ENCODE measurements at places on chromosomes 12 and 14.

DNA sequence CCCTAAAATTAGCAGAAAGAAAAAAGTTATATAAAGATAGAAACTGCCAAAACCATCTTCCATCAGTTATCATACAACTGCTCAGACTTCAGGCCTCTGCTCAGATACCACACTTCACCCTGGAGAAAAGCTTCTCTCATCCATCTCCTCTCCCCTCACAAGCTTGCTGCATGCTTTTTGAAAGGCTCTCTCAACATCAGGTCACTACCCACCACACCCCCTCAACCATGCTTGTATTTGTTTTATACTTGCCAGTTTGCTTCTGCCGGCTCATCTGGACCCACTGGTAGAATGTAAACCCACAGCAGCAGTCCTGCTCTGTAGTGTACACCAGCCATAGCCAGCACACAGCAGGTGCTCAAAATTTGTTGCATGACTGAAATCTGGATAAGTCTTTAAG, 8.8 kb downstream of the PPP1CC start:
- no peak for DNase-seq

DNA sequence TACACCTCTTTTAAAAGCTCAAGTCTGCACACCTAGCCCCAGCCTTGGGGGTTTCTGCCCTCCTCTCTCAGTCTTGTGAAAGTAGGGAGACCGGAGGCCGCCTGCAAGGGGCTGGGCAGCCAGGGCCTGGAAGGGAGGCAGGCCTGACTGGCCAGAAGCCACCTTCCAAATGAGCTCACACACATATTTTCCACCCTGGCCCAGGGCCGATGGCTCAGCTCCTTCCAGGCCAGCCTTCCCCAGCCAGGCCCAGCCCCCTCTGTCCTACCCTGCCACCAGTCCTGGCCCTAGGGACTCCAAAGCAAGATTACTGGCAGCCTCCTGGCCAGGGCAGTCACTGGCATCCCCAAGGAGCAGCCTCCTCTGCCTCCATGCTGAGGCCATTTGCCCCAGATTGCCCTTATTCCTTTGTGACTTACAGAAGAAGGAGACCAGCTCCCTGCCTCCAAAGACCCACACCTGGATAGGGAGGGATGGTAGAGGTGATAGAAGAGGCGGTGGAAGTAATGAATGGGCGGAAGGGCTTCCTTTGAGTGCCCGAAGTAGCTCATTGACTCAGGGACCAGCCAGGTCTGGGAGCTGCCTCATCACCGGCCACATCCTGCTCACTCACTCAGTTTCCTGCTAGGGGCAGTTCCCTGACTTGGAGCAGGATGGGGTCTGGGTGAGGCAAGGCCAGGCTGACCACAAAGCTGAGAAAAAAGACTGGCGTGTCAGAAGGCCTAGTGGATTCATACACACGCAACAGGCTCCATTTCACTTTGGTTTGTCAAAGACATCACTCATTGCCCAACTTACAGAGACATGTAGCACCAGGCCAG, 14.8 kb downstream of the MMP14 start:
- DNase-seq = no peak

DNA sequence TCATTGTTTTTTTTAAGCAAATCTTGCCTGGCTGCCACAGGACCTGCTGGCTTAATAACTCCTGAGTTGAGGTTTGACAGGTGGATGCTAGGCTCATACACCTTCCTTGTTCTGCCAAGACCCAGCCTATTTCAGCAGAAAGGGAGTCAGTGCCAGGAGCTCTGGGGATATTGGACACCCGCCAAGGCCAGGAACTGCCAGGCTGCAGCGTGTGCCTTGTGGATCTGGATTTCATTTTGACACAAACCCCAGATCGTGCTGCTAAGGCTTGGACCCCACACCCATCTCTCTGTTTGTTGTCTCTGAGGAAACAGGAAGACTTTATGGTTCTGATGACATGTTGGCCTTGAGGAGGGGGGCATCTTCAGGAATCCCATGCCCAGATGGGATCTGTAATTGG, 44.4 kb upstream of the PRIMA1 start:
- no peak for DNase-seq

DNA sequence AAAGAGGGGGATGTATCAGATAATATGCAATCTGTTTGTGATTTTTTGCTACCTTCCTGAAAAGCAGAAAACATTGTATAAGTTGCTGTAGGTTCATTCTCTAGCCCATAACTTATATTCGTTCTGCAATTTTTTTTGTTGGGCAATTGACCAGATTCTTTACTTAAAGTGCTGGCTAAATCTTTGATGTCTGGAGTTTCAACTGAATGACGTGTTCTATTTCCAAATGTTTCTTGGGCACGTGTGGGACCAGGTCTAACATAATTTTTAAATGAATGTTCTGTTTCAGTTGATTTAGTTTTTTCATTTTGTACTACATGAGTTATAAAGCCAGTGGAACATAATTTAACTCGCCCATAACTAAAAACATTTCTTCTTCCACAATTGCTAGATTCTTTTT, 3.8 kb downstream of the MLH3 start:
- DNase-seq = no peak

GRCh38 chr12:121620333-121620891, 5.9 kb upstream of the ORAI1 start:
- DNase-seq = no peak

DNA sequence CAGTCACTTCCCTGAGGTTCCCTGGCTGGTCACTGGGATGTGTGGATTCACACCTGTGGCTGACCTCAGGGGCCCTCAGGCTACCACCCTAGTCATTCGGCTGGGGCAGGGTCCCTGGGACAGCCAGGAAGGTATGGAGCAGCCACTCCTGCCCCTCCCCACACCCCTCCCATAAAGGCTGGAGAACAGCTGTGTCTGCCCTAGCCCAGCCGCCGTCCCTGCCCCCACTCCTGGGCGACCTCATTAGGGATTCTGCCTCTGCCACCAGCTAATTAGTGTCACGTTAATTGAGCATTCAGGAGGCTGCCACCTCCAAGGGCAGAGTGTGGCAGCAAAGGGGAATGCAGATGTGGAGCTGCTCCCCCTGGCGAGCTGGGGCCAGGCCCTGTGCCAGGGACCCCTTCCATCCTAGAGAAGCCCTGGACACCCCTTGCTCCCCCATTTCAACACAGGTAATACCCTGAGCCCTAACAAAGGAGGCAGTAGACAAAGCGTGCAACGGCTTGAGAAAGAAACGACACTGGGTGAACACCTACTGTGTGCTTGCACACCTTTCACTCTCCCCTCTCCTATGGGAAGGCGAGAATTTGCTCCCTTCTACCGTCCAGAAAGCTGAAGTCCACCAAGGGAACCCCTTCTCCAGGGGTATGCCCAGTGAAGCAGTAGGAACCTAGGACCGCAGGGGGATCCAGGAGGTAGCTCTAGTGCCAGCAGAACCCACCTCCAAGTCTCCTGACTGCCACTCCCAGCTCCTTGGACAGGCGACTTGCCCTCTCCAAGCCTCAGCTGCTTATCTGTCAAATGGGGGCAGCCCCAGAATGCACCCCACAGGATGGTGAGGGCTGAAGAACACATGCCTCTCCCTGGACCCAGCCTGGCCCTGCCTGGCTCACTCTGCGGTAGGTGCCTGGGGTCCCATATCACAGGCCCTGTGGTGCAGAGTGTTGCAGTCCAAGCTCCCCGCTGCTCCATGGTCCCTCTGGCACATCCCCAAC, 45.1 kb downstream of the FAM222A start:
- no peak for DNase-seq

DNA sequence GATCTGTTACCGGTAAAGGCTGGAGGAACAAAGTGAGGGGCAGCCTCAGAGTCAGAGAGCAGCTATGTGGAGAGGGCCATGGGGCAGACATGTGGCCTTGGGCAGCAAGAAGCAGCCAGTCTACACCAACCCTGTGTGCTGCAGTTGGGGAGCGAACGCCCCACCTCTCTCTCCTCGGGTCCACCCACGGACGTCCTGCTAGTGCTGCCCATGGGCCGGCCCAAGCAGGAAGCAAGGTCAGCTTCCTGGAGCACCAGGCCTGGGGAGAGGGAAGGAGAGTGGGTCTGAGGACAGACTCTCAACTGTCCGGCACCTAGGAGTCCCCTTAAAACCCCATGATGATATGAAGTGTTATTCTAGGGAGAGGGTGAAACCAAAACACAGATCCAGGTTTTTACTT, 254.8 kb upstream of the FKBP4 start:
- no peak for DNase-seq

DNA sequence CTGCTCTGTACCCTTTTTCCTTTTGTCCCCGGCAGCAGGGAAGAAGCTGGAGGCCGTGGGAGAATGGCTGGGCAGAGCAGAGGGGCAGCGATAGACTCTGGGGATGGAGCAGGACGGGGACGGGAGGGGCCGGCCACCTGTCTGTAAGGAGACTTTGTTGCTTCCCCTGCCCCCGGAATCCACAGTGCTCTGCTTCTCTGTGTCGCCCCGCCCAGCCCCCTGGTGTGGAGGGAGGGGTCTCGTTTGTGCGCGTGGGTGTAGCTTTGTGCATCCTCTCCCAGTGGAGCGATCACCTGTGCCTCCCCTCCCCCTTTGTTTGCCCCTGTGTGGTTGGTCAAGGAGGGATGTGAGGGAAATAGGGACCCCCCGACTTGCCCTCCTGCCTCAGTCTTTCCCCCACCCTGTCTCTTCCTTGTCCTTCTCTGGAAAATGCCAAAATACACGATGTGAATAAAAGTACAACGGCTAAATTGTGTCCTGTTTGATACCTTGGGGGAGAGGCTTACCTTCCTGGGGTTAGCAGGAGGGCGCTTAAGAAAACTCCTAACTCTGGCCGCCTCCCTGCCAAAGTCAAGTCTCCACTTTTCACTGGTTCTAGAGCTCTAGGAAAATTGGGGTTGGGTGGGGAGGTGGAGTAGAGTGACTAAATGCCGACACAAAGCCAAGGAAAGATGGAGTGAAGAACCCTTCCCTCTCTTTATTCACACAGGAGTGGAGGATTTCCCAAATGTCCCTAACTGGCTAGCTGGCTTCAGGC, 990 bp upstream of the TPI1 start:
- DNase-seq = no peak

DNA sequence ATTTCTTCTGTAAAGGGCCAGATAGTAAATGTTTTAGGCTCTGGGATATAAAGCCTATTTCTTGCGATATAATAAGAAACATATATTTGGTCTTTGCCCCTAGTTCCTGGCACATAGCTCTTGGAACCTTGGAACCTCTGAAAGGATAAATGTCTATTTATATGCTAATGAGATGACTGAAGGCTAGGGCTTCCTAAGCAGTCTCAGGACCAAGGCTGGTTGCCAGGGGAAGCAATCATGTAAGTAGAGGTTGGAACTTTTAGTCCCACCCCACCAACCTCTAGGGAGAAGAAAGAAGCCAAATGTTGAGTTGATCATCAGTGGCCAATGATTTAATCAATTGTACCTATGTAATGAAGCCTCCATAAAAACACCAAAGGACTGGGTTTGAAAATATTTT, 26.6 kb upstream of the NFYB start:
- no peak for DNase-seq

GRCh38 chr14:52267501-52268278, at the start of gene PTGDR:
PTGDR (plus strand) TSS chr14:52267698; CDS start chr14:52267815, 117 bp downstream.
- no peak for DNase-seq

DNA sequence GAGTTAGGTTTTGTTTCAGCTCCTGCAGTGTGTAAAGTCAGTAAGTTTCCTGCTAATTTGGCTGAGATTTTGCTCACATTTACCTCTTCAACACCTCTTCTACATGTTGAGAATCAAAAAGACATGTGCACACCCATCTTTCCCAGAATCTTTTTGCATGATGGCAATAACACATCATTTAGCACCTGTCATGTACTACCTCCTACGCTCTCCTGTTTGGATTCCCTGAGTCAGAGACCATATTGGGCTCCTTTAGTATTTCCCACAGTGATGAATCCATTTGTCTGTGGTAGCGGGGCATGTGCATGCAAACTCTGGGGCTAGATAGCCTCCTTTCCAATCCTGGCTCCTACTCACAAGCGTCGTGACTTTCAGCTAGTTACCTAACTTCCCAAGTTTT, 20.1 kb downstream of the PLBD1 start:
- DNase-seq = no peak

GRCh38 chr14:102437997-102438915, 71.3 kb downstream of the ANKRD9 start:
- peak; percentile 47 for DNase-seq

DNA sequence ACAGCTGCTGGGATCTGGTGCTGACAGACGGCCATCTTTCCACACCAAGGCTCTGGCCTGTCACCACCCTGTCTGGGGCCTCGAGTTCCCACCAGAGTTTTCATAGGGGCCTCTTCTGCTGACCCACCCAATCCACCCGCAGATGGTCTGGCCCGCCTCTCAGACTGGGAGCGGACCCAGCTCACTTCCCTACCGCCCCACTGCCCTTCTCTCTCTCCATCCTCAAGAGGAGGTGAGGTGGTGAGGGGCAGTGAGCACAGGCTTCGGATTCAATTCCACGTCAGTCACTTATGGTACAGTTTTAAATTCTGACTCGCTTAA, 12.3 kb upstream of the RPS6KL1 start:
- no peak for DNase-seq

GRCh38 chr12:107447336-107447735, 238.3 kb upstream of the PWP1 start:
- no peak for DNase-seq

- DNase-seq = no peak
These were observed 167.1 kb downstream of the DUSP6 start for GRCh38 chr12:89185181-89185580.

DNA sequence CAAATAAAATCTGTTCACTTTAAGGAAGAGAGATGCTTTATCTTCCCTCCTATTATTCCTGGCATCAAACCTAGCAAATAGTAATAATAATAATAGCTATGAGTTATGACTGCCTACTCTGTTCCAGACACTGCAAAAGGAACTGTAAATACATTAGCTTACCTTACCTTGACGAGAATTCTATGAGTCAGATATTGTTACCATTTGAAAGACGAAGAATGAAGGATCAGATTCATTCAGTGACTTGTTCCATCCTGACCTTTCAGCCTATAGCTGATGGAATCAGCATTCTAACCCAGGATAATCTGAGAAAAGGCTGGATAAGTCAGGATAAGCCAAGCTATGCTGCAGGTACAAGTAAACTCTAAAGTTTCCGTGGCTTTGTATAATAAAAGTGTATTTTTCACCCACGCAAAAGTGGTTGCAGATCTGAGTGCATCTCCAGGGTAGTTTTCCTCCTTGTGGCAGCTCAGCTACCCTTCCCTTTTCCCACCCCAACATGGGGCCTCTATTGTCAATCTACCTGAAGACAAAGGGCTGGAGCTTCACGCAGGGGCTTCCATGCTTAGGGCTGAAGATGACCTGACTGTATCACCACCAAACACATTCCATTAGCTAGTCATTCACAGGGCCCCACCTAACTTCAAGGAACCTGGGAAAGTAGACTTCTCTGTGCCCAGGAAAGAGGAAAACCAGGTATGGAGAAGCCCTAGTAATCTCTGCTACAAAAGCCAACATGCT, 57.2 kb upstream of the CCND2 start:
- no peak for DNase-seq

DNA sequence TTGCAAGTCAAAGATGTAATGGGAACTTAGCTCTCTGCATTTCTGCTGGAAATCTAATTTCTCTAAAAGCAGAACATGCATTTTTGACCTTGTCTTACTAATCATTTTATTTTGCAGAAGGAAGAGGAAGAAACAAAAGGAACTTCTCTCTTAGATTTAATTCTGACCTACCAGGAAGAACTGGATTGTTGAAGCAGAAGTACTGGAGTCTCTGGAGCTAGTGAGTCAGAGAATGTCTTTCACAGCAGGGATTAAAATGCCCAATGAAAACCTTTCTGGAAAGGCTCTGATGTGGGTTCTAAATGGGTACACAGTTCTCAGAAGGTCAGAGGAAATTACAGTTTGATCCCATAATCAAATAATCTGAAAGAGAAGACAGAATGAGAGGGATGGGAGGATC, 70.8 kb upstream of the GNG2 start:
- no peak for DNase-seq
